ENCODE measurements at places on chromosomes 6 and 20.

DNA sequence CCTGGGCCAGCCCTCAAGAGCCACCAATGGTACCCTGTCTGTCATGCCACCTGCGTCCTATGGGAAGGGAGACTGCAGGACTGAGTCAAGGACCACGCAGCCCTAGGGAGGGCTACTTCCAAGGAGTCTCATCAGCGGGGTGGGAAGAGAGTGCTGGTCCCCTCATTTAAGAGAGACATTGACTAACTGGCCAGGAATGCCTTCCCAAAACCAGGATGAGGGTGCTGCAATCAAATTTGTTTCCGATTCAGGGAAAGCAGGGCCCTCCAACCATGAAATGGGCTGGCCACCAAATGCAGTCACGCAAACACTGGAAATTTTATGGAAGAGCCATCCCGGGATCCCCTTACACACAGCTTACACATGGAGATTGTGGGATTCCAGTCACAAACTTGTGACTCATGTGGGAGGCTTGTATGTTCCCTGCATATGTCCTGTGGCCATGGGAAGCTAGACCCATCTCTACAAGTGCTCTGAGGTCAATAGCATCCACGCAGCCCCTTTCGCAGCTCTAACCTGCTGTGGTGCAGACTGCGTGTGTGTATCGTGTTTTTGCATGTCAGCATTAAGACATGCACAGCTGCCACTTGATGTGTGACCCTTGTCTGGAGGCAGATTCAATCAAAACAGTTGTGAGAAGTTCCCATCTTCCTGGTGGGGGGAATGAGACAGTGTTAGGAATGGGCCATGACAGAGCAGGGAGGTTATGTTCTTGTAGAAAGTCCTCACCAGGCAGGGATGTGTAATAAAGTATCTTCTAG, 53.0 kb upstream of the CST7 start:
- DNase-seq = no peak

DNA sequence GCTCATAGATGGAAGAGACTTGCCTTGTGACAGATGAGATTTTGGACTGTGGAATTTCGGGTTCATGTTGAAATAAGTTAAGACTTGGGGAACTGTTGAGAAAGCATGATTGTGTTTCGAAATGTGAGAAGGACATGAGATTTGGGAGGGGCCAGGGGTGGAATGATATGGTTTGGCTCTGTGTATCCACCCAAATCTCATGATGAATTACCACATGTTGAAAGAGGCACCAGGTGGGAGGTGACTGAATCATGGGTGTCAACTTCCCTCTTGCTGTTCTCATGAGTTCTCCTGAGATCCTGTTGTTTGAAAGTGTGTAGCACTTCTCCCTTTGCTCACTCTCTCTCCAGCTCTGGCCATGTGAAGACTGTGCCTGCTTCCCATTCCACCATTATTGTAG, 17.9 kb downstream of the AHI1 start:
- no peak for DNase-seq

DNA sequence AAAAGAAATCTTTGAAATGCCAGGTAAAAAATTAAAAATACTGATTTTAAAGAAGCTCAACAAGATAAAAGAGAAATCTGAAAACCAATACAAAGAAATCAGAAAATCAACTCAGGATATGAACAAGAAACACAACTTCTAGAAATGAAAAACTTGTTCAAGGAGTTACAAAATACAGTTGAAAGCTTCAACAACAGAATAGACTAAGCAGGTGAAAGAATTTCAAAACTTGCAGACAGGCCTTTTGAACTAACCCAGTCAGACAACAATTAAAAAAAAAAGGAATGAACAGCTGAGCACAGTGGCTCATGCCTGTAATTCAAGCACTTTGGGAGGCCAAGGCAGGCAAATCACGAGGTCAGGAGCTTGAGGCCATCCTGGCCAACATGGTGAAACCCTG, 57.8 kb downstream of the PDSS2 start:
- no peak for DNase-seq

- no peak for DNase-seq
These were observed 6.4 kb upstream of the MICAL1 start for GRCh38 chr6:109461733-109462526.

DNA sequence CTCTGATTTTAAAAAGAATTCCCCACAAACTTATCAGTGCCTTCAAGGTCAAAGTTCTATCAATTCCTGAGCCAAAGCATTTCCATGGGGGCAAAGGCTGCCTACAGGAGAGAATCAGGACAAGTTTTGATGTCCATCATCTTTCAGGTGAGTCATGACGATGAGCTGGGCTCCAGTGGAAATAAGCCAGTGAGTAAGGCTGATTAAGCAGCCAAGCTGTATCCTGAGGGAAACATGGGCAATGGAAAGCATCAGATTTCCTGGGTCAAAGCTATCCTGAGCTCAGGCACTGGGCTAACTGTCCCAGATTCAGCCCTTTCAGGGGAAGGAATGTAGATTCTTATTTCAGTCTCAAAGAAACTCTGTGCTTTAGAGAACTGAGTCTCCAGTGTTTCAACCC, 377.4 kb downstream of the CD109 start:
- peak; percentile 63 for DNase-seq

- DNase-seq = no peak
These were observed 9.8 kb downstream of the RBCK1 start for GRCh38 chr20:417801-418342.

DNA sequence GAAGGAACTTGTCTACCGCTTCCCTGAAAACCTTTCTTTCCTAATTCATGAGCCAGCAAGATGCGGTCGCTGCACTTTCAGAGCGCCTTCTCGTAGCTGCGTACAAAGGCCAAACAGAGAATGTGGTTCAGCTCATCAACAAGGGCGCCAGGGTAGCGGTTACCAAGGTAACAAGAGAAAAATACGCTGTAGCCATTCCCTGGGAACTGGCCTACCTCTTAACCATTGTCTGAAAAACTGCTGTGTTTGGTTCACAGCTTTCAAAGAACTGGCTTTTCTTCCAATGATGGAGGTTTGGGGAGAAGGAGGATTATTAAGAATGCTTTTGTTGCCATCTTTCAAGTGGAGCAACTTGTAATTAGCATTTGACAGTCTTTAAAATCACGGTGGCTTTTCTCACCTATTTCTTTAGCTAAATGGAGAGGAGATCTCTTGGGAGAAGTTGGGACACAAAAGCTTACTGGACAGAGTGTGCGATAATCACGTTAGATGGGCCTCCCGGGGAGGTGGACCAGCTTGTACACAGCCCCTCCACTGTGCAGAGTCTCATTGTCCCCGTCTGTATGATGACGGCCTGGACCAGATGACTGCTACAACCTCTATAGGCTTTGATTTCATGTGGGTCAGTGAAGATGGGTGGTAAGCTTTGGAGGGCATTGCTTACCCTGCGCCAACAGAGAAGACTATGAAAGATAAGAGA, 71.5 kb downstream of the LYRM2 start:
- DNase-seq = no peak

DNA sequence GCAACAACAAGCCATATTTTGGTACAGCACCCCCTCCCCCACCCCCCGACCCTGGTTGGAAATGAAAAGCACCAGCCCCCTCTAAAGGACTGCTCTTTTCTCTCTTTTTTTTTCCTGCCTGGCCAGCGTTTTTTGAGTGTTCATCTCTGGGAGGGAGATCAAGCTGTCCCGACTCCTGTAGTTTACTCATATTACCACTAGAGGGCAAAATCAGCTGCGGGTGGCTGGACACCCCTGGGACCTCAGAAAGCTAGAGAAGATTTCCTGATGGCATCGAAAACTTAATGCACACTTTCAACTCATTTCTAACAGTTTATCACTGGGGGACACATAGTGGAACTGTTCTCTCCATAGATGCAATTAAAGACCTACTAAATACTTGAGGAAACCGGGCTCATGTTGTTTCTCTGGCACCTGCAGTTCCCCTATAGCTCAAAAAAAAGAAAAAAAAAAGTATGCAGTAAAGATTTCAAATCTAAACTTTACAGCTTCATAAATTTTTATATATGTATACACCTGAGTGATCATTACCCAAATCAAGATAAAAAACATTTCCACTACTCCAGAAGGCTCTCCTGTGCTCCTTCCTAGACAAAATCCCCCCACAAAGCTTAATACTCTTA, 24.4 kb downstream of the CNBD2 start:
- peak; percentile 73 for DNase-seq

DNA sequence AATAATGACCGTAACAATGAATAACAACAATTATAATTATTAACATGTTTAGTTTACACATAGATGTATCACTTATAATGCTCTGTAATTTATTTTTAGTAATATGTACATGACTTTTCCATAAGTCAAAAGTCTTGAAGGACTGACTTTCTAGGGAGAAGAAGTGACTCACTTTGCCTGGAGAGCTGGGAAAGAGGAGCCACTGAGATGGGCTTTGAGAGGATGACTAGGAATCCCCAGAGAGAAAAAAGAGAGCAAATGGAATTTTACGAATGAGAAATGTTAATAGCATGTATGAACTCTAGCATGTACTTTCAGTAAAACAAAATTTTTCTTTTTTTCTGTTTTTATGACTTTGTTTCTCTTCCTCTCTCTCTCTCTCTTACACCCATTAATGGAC, 67.8 kb upstream of the RALY start:
- DNase-seq = peak; percentile 59

DNA sequence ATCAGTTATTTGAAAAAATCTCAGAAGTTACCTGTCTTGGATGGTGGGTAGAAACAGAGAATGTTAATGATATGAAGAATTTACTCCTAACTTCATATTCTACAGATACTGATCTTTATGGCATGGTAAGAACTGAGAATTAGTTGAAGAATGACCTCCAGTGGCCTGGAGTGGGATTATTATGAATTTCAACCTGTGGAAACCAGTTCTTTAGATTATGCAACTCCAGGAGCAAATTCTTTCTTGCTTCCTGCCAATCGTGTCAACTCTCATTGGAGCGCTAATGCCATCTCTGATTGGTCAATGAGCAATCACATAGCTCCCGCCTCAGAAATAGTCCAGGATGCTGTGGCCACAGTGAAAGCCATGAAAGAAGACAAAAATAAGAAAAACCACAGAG, 40.6 kb downstream of the LYRM2 start:
- peak; percentile 37 for DNase-seq

DNA sequence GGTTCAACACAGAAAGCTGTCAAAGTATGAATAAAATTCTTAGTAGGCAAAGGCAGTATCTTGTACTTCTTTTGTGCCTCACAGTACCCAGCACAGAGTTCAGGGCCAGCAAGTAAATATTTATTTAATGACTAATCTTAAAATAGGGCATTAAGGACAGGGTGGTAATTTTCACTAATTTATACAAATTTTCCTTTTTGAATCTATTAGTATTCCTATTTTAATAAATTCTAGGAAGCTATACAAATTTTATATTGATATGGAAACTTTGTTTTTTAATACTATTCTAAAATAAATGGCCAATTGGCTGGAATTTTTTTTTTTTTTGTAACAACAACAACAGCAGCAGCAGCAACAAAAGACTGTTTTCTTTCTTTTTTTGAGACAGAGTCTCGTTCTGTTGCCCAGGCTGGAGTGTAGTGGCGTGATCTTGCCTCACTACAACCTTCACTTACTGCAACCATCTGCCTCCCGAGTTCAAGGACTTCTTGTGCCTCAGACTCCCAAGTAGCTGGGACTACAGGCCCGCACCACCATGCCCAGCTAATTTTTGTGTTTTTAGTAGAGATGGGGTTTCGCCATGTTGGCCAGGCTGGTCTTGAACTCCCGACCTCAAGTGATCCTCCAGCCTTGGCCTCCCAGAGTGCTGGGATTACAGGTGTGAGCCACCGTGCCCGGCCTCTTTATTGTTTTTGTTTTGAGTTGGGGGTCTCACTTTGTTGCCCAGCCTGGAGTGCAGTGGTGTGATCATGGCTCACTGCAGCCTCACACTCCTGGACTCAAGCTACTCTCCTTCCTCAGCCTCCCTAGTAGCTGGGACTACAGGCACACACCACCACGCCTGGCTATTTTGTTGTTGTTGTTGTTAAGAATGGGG, 85.2 kb downstream of the FKBP5 start:
- peak; percentile 37 for DNase-seq

DNA sequence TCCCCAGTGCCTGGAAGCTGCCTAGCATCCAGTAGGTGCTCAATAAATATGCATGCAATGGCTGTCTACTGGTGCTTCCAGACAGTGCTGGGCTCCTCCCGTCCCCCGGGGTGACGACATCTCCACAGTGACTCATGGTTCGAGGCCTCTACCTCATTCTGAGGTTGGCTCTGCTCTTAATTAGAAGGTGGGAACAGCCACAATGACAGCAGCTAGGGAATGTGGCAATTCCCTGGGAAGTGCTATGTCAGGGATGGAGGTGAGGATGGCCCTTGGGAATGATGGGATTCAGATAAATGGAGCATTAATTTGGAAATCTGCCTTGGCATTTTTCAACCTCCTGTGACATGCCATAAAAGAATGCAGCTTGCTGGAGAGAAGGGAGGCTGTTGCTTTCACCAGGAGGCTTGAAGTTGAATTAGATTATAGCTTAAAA, 43.5 kb upstream of the NFATC2 start:
- DNase-seq = peak; percentile 98

- DNase-seq = no peak
These were observed 24.9 kb downstream of the DEFB125 start for GRCh38 chr20:112396-112795.

- peak; percentile 63 for DNase-seq
These were observed 60.7 kb downstream of the TNFAIP3 start for GRCh38 chr6:137927777-137928218.

GRCh38 chr6:4665489-4666417, 110.5 kb upstream of the CDYL start:
- DNase-seq = peak; percentile 65

DNA sequence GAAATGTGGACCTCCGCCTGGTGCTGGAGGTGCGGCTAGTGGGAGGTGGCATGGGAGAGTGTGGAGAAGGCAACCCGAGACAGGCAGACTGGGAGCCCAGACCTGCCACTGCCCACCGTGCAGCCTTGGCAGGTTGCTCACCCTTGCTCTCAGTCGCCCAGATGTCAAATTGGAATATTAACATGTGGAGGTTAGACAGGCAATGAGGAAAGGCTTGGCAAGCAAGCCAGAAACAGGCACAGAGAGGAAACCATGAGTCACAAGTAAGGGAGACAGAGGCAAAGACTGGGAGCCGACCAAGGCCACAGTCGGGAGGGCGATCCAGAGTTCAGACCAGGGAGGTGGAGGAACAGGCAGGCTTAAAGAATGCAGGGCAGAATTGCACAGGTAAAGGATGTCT, 178.2 kb downstream of the FOXC1 start:
- peak; percentile 59 for DNase-seq

GRCh38 chr6:81901551-81901966, 149.1 kb upstream of the TENT5A start:
- DNase-seq = peak; percentile 30

GRCh38 chr6:1406306-1407072, 17.1 kb downstream of the FOXF2 start:
- DNase-seq = peak; percentile 84

- DNase-seq = no peak
These were observed 122.4 kb downstream of the IRF4 start for GRCh38 chr6:513961-514360.

DNA sequence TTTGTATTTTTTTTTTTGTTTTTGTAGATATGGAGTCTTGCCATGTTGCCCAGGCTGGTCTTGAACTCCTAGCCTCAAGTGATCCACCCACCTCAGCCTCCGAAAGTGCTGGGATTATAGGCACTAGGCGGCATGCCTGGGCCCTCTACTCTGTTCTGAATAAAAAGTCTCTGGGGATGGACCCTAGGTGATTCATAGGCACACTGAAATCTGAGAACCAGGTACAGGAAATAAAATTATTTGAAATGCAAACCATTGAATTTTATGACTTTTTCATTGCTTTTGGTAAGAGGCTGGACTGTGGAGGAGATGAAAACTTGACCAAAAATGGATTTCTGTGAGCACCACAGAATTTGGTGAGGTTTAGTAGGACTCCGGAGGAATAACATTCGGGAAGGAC, 117.5 kb downstream of the PRIM2 start:
- DNase-seq = no peak

All from EH (cell line).